ENCODE measurements at places on chromosomes 4 and X.

GRCh38 chr4:173237762-173238161 is 69.2 kb downstream of the GALNT7 start:
- no peak for DNase-seq

- no peak for DNase-seq
Measured at GRCh38 chr4:44002368-44002767, 446.2 kb downstream of the KCTD8 start.

- DNase-seq: no peak
Measured at GRCh38 chr4:528835-529234, 29.8 kb downstream of the PIGG start.

DNA sequence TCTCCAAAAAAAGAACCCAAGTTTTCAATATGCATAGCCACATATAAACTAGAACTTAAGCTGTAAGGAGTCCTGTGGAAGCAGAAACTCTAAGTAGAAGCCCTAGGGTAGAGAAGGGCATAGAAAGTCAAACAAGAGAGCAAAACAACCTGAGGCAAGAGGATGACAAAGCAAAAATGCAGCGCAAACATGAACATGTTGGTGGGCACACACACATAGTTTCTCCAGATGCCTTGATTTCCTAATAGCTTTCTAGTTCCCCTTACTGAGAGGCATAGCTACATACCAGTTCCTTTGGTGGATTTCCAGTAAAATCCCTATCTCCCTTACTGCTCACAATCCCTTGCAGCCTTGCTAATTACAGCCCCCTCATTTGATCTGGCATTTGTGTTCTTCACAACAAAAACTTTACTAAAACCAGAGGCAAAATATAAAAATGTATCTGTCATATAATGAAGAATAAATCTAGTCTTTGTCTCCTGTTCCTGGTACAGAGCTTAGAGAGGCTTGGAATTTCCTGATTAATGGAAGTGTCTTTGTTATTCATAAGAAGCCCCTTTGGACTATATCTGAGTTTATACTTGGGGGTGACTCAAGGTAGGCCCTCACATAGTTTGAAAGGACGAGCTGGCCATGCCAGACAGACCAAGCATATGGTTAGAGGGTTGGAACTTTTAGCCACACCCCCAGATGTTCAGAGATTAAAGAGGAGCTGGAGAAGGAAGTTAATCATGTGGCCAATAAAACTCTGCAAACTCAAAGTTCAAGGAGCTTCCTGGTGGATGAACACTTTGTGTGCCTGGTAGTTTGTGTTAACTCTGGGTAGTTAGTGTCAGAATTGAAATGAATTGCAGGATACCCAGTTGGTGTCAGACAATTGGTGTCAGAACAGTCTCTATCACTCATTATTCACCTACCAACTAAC is 52.7 kb upstream of the ZCCHC13 start:
- DNase-seq: no peak

GRCh38 chr4:155072417-155072816 is 136.0 kb upstream of the NPY2R start:
- DNase-seq: no peak

DNA sequence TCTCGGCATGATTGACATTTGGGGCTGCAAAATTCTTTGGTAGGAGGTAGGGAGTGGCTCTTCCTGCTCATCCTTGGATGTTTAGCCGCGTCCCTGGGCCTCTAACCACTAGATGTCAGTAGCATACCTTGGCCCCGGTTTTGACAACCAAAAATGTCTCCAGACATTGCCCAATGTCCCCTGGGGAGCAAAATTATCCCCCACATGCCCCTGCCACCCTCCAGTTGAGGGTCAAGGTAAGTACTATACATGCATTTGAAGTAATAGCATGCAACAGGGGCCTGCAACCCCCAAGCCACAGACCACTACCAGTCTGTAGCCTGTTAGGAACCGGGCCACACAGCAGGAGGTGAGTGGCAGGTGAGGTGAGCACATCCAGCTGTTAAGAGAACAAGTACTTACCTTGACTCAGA is 17.6 kb upstream of the KIAA1210 start:
- no peak for DNase-seq

DNA sequence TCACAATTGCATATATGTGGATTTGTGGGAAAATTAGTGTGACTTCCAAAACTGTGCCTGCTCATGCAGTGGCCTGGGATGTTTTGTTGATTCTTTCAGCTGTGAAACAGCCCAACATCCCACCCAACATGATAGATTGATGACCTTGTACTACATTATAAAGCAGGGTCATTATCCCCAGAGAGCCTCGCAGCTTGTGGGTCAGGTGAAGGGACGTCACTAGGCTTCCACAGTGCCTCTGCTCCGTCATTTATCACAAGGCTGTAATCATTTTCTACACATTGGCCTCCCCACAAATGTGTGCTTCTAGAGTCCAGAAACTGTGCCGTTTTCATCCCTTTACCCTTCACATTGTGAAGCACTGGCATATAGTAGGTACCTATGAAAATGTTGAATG is 31.6 kb downstream of the ALPK1 start:
- DNase-seq: no peak

GRCh38 chr4:103842076-103842475 is 122.3 kb upstream of the TACR3 start:
- no peak for DNase-seq
